Body of pancreas (tissue), 4 donors: ENCODE measurements at places on chromosomes 4 and X.

DNA sequence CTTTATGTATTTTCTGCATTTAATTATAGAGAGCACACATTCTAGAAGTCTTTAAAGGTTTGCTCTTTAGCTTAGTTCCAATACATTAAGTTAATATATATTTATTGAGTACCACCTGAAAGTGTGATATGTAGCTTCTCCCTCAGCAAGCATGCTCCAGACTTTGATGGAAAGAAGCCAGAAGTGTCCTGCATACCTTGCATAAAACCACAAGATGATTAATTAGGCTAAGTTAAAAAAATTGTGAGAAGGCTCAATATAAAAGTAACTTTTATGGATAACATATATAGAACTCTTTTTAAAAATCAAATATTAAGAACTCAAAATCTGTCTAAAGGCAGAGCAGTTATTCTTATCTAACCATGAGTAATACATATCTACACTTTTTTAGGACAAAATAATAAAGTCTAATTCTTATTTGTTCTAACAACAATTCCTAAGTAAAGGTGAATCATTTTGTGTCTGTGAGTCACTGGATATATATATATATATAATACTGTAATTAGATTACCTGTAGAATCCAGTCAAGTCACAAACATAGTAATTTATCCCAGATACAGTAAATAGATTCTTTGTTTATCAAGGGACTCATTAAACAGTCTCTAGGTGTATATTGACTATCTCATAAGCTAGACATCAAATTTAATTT, 51.2 kb downstream of the INTS12 start:
- no peak for DNase-seq

- no peak for DNase-seq
Measured at GRCh38 chr4:185255868-185256267, 46.5 kb downstream of the SNX25 start.

GRCh38 chrX:12301288-12301687, 163.0 kb downstream of the FRMPD4 start:
- no peak for DNase-seq

- DNase-seq = no peak
Measured at GRCh38 chr4:118810991-118811764, 24.7 kb downstream of the SEC24D start.
